Activated T-helper 17 cell treated with anti-CD3 and anti-CD28 coated beads, Interleukin-2, amount 50 U/mL, for 72 hours (primary cell): ENCODE measurements at places on chromosomes 4 and X. TPM values are rescaled to one million over a fixed set of nuclear protein-coding genes. Genes with fewer than 3 reads are reported as not detected.

The ATXN3L gene
- not detected for total RNA-seq

The CYLC1 gene
- not detected for total RNA-seq

GRCh38 chr4:143189528-143189927 lies 4.8 kb downstream of the USP38 start:
- peak overlapping the region; percentile 86 for H3K27ac ChIP-seq
- peaks cover 32% of the 10 kb centered on the region for H3K4me1 ChIP-seq
- peaks cover 91% of the 10 kb centered on the region for H3K36me3 ChIP-seq
- no peak for ATAC-seq
- H3K4me3 ChIP-seq: peak overlapping the region; percentile 99
- H3K27me3 ChIP-seq: no peaks in the 10 kb centered on the region

DNA sequence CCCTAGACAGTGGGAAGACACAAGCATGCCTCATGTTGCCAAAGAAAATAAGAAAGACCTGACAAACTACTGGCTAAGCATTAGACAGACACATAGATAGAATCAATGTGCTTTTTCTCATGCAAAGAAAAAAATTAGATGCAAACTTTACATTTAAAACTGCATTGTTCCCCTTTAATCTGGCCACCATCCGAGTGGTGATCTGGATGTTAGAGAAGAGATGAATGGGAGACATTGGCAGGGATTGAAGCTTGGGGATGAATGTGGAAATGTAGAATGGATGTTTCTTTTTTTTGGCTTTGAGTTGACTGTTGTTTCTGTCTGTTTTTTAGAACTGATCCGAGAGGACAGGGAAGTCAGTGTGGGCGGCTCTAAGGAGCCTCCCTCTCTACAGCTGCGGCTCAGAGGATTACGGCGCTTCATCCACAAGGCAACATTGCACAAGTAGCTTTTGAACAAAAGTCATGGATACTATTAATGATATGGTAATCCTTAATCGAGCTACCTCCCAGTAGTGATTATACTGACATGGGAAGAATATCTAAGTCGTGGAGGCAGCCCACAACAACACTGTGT lies 53.0 kb downstream of the HELT start:
- no peak overlapping the region for H3K4me3 ChIP-seq
- no peaks in the 10 kb centered on the region for H3K4me1 ChIP-seq
- H3K27me3 ChIP-seq: peaks cover 17% of the 10 kb centered on the region
- H3K36me3 ChIP-seq: no peaks in the 10 kb centered on the region
- no peak overlapping the region for H3K27ac ChIP-seq

GRCh38 chrX:56385960-56386359 lies 153.8 kb downstream of the KLF8 start:
- peak overlapping the region; percentile 85 for H3K4me3 ChIP-seq
- no peaks in the 10 kb centered on the region for H3K27me3 ChIP-seq
- peak overlapping the region; percentile 80 for H3K27ac ChIP-seq
- ATAC-seq: no peak
- H3K4me1 ChIP-seq: peaks cover 29% of the 10 kb centered on the region

- H3K4me1 ChIP-seq: no peaks in the 10 kb centered on the region
Observed at GRCh38 chr4:185723631-185724260, 88.2 kb downstream of the SORBS2 start.
